HCT116 (cell line): ENCODE measurements at places on chromosomes 7 and 10. TPM values are rescaled to one million over a fixed set of nuclear protein-coding genes. Genes with fewer than 3 reads are reported as not detected.

DNA sequence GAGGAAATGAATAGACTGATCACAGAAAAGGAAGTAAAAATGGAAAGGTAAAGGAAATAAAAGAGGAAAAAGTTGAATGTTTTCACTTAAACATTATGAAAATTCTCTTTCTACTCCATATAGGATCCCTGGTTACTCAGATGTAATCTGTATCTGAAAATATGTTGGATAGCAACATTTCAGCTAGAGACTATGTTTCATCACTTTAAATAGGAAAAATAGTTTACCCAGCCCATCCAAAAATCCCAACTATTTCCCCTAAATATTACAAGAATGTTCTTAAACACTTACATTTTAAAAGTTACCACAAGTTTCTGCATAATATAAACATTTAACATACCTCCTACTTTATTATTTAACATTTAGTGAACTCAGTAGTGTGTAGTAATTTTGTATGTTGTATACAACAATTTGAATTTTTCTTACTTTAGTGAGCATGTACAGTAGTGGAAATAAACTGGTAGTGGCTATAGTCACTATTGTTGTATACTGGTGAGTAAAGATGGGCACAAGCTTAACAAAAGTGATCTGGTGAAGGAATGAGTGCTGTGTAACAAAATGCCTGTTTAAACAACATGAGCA, 27.1 kb downstream of the SLF2 start:
- peaks cover 38% of the 10 kb centered on the region for H3K36me3 ChIP-seq
- H3K4me3 ChIP-seq = no peak overlapping the region
- DNase-seq = no peak
- H3K27ac ChIP-seq = no peak overlapping the region
- no peaks in the 10 kb centered on the region for H3K4me1 ChIP-seq
- no peaks in the 10 kb centered on the region for H3K27me3 ChIP-seq

- H3K27me3 ChIP-seq = no peaks in the 10 kb centered on the region
- peak overlapping the region; percentile 88 for H3K4me3 ChIP-seq
- peak overlapping the region; percentile 59 for H3K27ac ChIP-seq
- H3K4me1 ChIP-seq = peaks cover 11% of the 10 kb centered on the region
- no peak for DNase-seq
Measured at GRCh38 chr10:116848032-116848943, 1.0 kb upstream of the ENO4 start.

- no peak for DNase-seq
- H3K4me1 ChIP-seq = no peaks in the 10 kb centered on the region
- no peaks in the 10 kb centered on the region for H3K36me3 ChIP-seq
- H3K27ac ChIP-seq = no peak overlapping the region
- H3K27me3 ChIP-seq = no peaks in the 10 kb centered on the region
Measured at GRCh38 chr10:124550293-124551034, 88.8 kb downstream of the LHPP start.

The SH2B2 gene
- total RNA-seq = 11.8 TPM

The CYP2E1 gene
- 1.5 TPM for total RNA-seq

The COL13A1 gene
- total RNA-seq = 5.9 TPM

The ADAP1 gene
- 34.0 TPM for total RNA-seq

The CCDC172 gene
- not detected for total RNA-seq

The AGFG2 gene
- total RNA-seq = 14.0 TPM

DNA sequence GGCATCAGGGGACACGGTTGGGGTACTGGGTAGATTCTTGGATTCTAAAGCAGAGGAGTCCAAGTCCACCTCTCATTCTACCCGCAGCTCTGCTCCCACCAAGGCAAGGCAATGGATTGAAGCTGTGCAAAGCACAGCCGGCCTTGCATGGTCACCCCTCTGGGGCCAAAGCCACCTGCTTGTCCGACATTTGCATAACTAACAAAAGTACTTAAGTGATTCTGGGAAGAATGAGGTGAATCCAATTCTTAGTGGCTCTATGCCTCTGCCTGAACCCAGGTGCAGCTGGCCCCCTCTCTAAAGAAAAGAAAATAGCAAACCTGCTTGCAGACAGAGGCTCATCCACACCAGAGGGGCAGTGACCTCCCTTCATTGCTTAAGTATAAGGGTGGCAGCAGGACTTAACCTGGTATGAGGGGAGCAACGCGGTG, 10.7 kb upstream of the COBL start:
- H3K4me1 ChIP-seq = no peaks in the 10 kb centered on the region; the same call in 1 of the 2 replicates
- H3K36me3 ChIP-seq = no peaks in the 10 kb centered on the region
- no peaks in the 10 kb centered on the region for H3K27me3 ChIP-seq
- H3K27ac ChIP-seq = no peak overlapping the region

The UCN3 gene
- total RNA-seq = not detected

The CARD11 gene
- total RNA-seq = 0.57 TPM

The SFXN2 gene
- total RNA-seq = 22.9 TPM

DNA sequence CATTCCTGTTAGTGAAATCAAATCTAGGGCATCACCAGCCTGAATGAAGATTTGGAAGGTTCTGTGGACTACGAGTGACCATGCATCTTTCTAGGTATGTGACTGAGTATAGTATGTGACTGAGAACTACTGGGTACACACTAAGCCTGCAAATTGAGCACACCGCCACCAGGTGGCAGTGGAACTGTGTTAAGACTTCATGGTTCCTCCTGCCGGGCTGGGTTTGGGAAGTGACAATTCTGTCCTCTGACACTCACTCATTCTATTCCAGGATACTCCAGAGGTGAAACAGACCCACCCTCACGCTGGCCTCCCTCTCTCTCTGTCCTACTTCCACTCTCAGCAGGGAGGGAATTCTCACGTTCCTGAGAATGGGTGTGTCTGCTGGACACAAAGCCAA, 84.0 kb upstream of the TMEM248 start:
- no peaks in the 10 kb centered on the region for H3K4me1 ChIP-seq
- no peaks in the 10 kb centered on the region for H3K27me3 ChIP-seq
- H3K36me3 ChIP-seq = no peaks in the 10 kb centered on the region

DNA sequence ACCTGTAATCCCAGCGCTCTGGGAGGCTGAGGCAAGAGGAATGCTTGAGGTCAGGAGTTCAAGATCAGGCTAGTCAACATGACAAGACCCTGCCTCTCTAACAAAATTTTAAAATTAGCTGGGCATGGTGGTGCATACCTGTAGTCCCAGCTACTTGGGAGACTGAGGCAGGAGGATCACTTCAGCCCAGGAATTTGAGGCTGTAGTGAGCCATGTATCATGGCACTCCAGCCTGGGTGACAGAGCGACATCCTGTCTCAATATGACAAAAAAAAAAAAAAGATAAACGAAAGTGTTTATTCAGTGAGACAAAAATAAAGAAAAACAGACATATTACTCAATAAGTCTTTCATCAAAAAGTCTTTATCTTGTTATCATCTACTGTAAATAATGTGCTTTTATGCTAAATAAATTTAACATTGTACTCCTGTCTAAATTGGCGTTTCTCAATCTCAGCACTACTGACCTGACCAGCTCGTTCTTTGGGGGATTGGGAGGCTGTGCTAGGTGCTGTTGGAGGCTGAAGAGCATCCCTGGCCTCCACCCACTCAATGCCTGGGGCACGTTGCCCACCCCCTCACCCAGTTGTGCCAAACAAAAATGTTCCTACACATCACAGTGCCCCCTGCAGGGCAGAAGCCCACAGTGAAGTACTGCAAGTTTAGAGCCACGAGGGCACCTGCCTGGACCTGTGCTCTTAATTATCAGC, 57.7 kb downstream of the NCAPG2 start:
- H3K36me3 ChIP-seq = peaks cover 59% of the 10 kb centered on the region
- H3K4me3 ChIP-seq = no peak overlapping the region
- no peak for DNase-seq
- no peak overlapping the region for H3K27ac ChIP-seq

The ADAMTS14 gene
- 13.2 TPM for total RNA-seq
